ENCODE measurements at places on chromosomes 4 and X.

DNA sequence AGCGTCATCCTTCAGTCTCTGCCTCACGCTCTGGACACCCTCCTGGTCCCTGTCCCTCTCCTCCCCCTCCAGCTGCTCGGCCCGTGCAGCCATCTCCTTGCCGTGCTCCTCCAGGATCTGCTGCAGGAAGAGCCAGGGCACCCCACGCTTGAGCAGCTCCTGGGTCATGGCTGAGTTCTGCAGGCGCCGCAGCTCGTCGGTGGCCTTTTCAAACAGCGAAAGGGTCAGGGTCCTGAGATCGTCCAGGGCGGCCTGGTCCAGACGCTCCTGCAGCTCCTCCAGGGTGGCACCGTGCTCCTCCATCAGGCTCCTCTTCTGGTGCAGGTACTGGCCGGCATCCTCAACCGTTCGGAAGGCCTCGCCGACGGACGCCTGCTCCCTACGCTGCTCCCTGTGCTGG is 85.8 kb downstream of the EVC2 start:
- no peak for DNase-seq

DNA sequence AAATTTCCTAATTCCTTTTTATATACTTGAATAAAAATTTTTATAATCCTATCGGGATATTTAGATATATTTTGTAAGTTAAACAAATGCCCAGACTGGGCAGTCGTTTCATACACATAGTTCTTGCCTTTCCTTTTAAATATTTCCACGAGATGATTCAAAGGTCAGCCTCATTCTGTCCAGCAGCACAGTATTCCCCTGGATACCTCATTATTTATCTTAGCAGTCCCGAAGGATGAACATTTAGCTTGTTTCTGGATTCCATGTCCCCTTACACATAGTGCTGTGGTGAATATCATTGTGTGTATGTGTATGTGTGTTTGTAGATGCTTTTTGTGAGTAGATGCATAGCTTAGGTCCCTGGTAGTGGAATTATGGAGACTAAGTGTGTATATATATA is 38.3 kb downstream of the RAPGEF2 start:
- no peak for DNase-seq

- DNase-seq, result no peak
Measured at GRCh38 chrX:14697451-14697850, 168.1 kb downstream of the GLRA2 start.

DNA sequence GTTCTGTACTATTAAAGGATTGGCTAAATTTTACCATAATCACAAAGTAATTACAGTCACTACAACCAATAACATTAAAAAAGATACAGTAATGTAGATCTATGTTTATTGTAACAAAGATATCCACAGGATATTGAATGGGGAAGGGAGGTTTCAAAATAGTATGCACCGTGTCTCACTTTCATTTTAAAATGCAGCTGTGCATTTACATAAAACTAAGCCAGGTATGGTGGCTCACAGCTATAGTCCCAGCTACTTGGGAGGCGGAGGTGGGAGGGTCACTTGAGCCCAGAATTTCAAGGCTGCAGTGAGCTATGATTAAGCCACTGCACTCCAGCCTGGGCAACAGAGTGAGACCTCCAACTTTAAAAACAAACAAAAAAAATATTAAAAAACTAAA is 8.5 kb downstream of the SRP72 start:
- DNase-seq, result no peak

GRCh38 chr4:104879367-104879766 is 267.3 kb upstream of the TET2 start:
- DNase-seq, result no peak

- DNase-seq, result no peak
Measured at GRCh38 chr4:165328101-165328425, 594 bp downstream of the MSMO1 start.

GRCh38 chr4:1194010-1194900 is 21.9 kb upstream of the SPON2 start:
- peak; percentile 53 for DNase-seq
